ENCODE measurements at places on chromosomes 2 and 18. TPM values are rescaled to one million over a fixed set of nuclear protein-coding genes. Genes with fewer than 3 reads are reported as not detected.

DNA sequence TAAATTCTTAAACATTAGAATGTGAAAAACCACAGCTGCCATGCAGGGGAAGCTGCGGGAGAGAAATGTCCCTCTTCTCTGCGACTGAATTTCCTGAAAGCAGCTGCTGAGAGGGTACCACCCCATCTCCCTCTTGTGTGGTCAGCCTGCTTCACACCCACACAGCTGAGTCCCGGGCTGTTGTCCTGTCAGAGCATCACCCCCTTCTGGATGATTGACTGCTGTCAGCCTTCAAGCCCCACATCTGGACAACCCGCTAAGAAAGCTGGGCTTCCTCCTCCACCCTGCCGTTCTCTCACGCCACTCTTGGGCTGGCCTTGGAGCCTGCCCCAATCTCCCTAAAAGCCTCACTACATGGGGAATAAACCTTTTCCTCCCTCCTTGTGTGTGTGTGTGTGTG, 26.0 kb downstream of the SH3YL1 start:
- H3K36me3 ChIP-seq: no peaks in the 10 kb centered on the region
- H3K4me3 ChIP-seq: no peak overlapping the region
- no peaks in the 10 kb centered on the region for H3K27me3 ChIP-seq
- no peaks in the 10 kb centered on the region for H3K4me1 ChIP-seq
- no peak overlapping the region for H3K27ac ChIP-seq

GRCh38 chr18:79944126-79944731, 7.2 kb downstream of the SLC66A2 start:
- peak overlapping the region; percentile 53 for H3K27ac ChIP-seq
- H3K27me3 ChIP-seq: no peaks in the 10 kb centered on the region
- DNase-seq: no peak
- peaks cover 88% of the 10 kb centered on the region for H3K4me1 ChIP-seq

IL1F10 gene
- total RNA-seq: not detected

- H3K4me3 ChIP-seq: no peak overlapping the region
- no peaks in the 10 kb centered on the region for H3K36me3 ChIP-seq
- no peak for DNase-seq
- no peak overlapping the region for H3K27ac ChIP-seq
Observed at GRCh38 chr2:54332386-54332785, 76.4 kb upstream of the TSPYL6 start.

DNA sequence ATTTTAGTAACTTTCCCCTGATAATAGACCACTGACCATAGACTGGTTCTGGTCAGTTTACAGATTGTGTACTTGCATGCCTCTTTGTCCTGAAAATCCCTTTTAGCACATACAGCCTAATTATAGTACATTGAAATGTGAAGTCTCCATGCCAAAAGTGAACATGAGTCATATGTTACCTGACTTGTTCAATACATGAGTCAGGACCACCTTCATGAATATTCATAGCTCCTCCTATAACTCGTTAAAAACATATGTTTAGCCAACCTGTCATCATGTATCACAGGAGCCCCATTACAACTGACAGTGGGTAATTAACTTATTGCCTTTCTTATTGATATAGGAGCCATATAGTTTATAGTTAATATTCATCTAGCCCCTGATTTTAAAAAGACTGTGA, 78.6 kb downstream of the SH3YL1 start:
- H3K36me3 ChIP-seq: no peaks in the 10 kb centered on the region
- H3K4me1 ChIP-seq: no peaks in the 10 kb centered on the region
- no peak for DNase-seq
- H3K27ac ChIP-seq: no peak overlapping the region

- H3K4me3 ChIP-seq: no peak overlapping the region
- H3K27me3 ChIP-seq: no peaks in the 10 kb centered on the region
- no peak for DNase-seq
- H3K36me3 ChIP-seq: no peaks in the 10 kb centered on the region
- H3K27ac ChIP-seq: no peak overlapping the region
Observed at GRCh38 chr2:52396836-52397235, 1364.9 kb upstream of the NRXN1 start.

SERPINB12 gene
- not detected for total RNA-seq

GRCh38 chr18:61183798-61184197, 149.4 kb upstream of the CDH20 start:
- no peaks in the 10 kb centered on the region for H3K4me1 ChIP-seq
- DNase-seq: no peak
- H3K27me3 ChIP-seq: no peaks in the 10 kb centered on the region

ATP6V1C2 gene
- total RNA-seq: not detected

PRKAG3 gene
- 54.6 TPM for total RNA-seq

BCL2L11 gene
- total RNA-seq: 18.8 TPM

GRCh38 chr2:128371248-128371630, 52.6 kb upstream of the HS6ST1 start:
- no peaks in the 10 kb centered on the region for H3K27me3 ChIP-seq
- H3K4me3 ChIP-seq: no peak overlapping the region
- no peak overlapping the region for H3K27ac ChIP-seq
- no peaks in the 10 kb centered on the region for H3K36me3 ChIP-seq

TMEM169 gene
- total RNA-seq: not detected

DNA sequence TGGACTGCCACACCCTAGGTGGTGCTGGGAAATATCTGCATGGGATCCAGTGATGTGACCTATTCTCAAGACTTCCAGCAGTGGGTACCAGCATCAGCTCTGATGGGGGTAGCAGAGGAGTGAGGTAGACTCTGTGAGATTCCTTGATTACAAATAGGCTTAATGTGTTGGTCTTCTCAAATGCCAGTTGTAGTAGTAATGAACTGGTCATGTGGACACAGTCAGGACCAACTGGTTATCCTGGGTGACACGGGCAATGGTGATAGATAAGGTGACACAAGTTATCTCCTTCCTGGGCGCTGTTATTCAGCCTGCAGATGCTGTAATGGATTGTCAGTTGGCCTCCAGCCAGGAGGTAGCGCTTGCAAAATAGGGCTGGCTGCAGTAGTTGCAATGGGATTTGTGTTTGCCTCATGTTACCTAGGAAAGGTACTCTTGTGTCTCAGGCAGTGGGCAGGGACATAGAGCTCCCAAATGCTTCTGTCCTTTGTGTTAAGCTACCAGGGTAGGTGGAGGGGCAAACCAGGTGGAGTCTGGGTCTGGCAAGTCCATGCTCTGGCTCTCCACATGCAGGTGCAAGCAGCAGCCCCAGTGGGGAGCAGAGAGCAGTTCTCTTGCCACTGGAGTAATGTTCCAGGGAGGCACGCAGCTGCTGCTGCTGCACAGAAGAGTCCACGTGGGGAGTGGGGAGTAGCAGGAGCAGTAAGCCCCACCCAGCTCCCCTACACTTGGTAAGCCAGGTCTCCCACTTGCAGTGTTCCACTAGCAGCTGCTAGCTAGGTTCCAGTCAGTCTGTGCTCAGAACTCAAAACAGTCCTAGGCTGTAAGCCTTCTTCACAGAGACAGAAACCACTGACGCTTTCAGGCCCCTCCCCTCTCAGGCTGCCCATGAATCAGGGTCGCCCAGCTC, 505.4 kb upstream of the DDX18 start:
- no peaks in the 10 kb centered on the region for H3K27me3 ChIP-seq
- no peaks in the 10 kb centered on the region for H3K36me3 ChIP-seq
- no peak for DNase-seq

UGT1A10 gene
- total RNA-seq: not detected

NFATC1 gene
- 74.7 TPM for total RNA-seq

DNA sequence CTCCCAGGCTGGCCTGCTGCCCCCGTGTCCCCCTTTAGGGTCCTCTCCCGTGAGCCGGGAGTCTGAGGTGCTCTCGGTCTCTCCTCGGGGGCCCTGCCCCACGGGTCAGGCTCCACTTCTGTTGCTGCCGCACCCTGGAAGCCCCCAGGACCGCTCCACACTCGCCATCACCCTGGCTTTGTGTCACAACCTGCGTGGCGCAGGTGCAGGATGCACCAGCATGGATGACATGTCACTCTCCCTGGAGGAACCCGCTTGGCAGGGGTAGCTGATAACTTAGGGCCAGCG, 10.8 kb upstream of the ARHGEF4 start:
- no peak for DNase-seq
- no peaks in the 10 kb centered on the region for H3K27me3 ChIP-seq
- H3K4me3 ChIP-seq: no peak overlapping the region
- H3K36me3 ChIP-seq: no peaks in the 10 kb centered on the region
- no peak overlapping the region for H3K27ac ChIP-seq
- no peaks in the 10 kb centered on the region for H3K4me1 ChIP-seq

GRCh38 chr2:28633204-28633603, 118.4 kb upstream of the PPP1CB start:
- H3K4me1 ChIP-seq: peaks cover 74% of the 10 kb centered on the region
- H3K27ac ChIP-seq: peak overlapping the region; percentile 88
- no peak for DNase-seq
- no peaks in the 10 kb centered on the region for H3K36me3 ChIP-seq
- no peaks in the 10 kb centered on the region for H3K27me3 ChIP-seq

- no peaks in the 10 kb centered on the region for H3K27me3 ChIP-seq
- DNase-seq: no peak
- H3K4me1 ChIP-seq: peaks cover 57% of the 10 kb centered on the region
Observed at GRCh38 chr18:13378150-13378549, 159.6 kb downstream of the LDLRAD4 start.

GRCh38 chr2:32617599-32618189, 10.2 kb upstream of the TTC27 start:
- no peak overlapping the region for H3K4me3 ChIP-seq
- no peaks in the 10 kb centered on the region for H3K27me3 ChIP-seq
- DNase-seq: no peak
- H3K4me1 ChIP-seq: peaks cover 8% of the 10 kb centered on the region
- H3K27ac ChIP-seq: no peak overlapping the region

LRATD1 gene
- 0.58 TPM for total RNA-seq

DNA sequence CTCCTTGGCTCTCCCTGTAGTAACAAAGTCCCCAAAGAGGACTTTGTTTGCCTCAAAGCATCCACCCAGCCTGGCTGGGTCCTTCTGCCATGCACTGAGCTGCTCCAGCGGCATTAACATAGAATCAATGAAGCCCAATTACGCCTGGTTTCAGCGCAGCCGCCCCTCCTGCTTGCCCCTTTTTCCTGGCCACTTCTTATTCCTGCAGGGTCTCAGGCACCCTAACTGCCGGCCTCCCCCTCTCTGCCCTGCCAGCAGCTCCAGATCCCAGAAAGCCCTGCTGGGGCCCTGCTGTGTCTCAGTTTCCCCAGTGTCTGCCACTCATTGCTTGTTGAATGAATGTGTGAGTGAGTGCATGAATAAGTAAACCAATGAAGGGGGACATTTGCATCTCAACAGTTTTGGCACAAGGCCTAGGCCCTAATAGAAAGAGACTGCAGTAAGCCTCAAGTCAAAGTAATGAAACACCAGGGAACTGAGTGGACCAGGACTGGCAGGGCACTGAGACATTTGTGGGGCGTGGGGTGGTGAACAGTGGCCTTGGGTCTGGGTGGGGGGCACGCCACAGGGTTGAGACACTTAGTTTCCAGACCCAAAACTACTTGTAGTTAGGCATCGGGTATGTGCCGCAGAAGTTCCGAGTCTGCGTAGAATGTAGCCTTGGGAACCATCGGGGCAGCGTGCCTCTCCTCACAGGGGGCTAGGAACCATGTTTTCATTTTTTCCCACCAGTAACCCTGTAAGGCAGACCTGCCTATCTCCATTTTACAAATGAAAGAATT, 60.6 kb downstream of the SMAD7 start:
- H3K27ac ChIP-seq: no peak overlapping the region
- H3K36me3 ChIP-seq: no peaks in the 10 kb centered on the region
- no peak overlapping the region for H3K4me3 ChIP-seq
- no peaks in the 10 kb centered on the region for H3K27me3 ChIP-seq
- no peak for DNase-seq

SKOR2 gene
- not detected for total RNA-seq

- no peaks in the 10 kb centered on the region for H3K36me3 ChIP-seq
- no peak for DNase-seq
- peaks cover 38% of the 10 kb centered on the region for H3K4me1 ChIP-seq
- H3K27me3 ChIP-seq: no peaks in the 10 kb centered on the region
- peak overlapping the region; percentile 56 for H3K27ac ChIP-seq
- H3K4me3 ChIP-seq: no peak overlapping the region
Observed at GRCh38 chr2:218005028-218005427, 2.2 kb upstream of the TNS1 start.

INPP5D gene
- total RNA-seq: 2.1 TPM

LBX2 gene
- total RNA-seq: 0.59 TPM

UGT1A8 gene
- not detected for total RNA-seq

GRCh38 chr18:48217258-48218250, 191.6 kb downstream of the ZBTB7C start:
- DNase-seq: no peak
- no peak overlapping the region for H3K4me3 ChIP-seq
- no peaks in the 10 kb centered on the region for H3K36me3 ChIP-seq
- no peaks in the 10 kb centered on the region for H3K27me3 ChIP-seq
- H3K4me1 ChIP-seq: no peaks in the 10 kb centered on the region
